ENCODE measurements at places on chromosomes 7 and 10.
A peak's percentile ranks its signal among the peaks of the same experiment; 100 is the strongest.

DNA sequence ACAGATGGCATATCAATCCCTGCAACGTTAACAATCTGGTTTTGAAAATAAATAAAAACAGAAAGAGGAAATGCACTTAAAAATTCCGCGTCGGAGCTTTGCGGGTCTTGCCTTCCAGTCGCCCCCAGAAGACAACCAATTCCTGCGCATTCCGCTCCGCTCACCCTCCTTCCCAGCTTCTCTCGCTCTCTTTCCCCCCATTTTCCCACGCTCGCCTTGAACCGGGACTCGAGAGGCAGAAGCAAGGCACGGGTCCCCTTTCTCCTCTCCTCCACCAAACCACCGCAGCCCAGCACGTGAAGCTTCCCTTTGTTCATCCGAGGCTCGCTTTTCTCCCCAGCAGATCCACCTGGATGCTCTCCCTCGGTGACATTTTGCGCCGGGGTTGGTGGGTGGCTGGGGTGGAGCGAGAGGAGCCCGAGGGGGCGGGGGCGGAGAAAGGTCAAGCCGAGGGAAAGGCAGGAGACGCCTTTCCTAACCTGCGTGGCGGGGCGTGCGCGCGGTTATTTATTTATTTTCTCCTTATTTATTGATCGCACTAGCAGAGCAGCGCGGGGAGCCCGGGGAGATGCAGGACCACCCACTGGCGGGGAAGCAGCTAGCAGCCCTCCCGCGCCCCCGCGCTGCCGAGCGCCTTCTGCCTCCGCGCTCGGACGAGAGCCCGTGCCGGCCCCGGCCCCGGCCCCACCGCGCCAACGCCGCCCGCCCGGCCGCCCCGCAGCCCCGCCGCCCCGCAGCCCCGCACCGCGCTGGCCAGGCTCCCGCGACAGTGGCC, at the start of gene KCND2:
Gene KCND2, plus strand, starts transcription at position 475 of the 775 bp plus-strand sequence.
- no peak for DNase-seq

GRCh38 chr7:151309311-151309710, 32.3 kb upstream of the NUB1 start:
- peak; percentile 32 for DNase-seq

DNA sequence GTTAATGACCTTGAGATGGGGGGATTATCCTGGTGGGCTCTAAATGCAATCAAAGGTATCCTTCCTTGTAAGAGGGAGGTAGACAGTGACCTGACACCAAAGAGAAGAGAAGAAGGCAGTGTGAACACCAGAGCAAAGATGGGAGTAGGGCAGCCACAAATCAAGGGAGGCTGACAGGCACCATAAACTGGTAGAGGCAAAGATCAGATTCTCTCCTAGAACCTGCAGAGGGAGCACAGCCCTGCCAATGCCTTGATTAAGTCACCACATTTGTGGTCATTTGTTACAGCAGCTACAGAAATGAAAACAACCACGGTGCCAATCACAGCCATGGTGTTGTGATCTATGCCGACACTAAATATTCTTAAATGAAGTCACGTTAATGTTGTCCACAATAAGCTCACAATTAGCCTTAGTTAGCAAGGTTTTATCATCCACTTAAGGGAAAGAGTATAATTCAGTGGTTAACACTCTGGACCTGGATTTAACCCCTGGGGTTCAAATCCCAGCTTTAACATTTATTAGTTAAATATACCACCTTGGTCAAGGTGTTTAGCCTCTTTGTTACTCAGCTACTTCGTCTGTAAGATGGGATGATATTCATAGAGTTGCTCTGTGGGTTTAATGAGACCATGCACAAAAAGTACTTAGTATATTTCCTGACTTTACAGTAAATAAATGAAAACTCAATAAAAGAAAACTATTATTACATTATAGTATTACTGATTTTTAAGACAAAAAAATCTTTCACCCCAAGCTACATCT, 70.8 kb downstream of the SGMS1 start:
- peak; percentile 28 for DNase-seq

DNA sequence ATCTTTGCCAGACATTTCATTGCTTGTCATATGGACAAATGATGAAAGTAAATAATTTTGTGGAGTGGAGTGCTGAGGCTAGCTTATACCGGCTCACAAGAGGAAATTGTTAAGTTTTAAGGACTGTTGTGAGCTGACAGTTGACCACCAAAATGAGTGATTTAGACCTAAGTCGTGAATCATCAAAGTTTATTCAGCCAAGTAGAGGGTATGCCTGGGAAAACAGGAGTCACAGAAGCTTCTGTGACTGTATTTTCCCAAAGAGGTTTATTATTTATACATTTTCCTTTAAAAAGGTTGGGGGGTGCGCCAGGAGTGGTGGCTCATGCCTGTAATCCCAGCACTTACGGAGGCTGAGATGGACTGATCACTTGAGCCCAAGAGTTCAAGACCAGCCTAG, 21.8 kb downstream of the MRPS24 start:
- DNase-seq = peak; percentile 28

- DNase-seq = no peak
Observed at GRCh38 chr7:151246851-151247580, 1.5 kb downstream of the SMARCD3 start.

DNA sequence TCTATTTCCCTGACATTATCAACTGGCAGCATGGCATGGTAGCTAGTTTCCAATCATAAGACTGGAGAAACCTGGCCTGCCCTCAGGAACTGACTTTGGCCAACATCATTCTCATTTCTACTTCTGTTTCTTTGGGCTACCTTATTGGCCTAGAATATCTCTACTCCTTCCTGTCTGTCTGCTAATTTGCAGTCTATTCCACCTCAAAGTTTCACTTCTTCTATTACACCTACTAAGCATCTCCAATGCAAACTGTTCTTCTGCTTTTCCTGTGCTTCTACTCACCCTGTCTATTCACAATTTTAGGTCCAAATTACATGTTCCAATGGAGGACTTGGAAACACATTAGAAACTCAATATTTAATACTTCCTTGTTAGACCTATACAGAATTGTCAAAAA, 65.6 kb downstream of the ZNF503 start:
- DNase-seq = no peak

- DNase-seq = no peak
Observed at GRCh38 chr10:114526126-114526503, 121.8 kb upstream of the AFAP1L2 start.

- peak; percentile 74 for DNase-seq
Observed at GRCh38 chr10:88525371-88526069, 57.6 kb downstream of the RNLS start.

GRCh38 chr7:93563584-93563983, 10.9 kb downstream of the CALCR start:
- DNase-seq = no peak

- no peak for DNase-seq
Observed at GRCh38 chr10:11454958-11455566, 156.4 kb downstream of the USP6NL start.

- no peak for DNase-seq
Observed at GRCh38 chr10:88091490-88092061, 228.2 kb downstream of the PTEN start.

DNA sequence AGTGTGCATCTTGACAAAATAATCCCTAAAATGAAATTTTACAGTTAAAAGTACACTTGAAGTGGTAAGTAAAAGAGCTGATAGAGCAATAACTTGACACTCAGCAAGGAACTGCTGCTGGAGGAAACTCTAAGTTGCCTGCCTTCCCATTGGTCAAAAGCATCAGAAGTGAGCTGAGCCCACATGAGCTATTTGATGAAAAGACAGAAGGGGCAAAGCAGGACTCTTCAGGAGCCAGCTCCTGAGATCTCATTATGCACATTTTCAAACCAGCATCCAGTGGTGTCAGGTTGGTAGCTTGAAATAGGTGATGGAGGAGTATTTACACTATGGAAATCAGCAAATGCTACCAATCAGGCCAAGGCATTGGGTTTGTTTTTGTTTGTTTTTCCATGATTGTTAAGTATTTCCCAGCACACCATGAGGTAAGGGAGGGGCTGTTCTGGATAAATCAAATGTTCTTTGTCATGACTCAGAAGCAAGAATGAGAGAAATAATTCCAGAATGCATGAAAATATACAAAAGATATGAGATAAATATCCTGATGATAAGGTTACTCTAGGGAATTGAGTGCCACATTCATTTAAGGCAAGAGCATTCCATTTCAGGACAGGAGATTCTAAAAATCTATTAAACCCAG, 316.6 kb downstream of the SNX13 start:
- peak; percentile 42 for DNase-seq

DNA sequence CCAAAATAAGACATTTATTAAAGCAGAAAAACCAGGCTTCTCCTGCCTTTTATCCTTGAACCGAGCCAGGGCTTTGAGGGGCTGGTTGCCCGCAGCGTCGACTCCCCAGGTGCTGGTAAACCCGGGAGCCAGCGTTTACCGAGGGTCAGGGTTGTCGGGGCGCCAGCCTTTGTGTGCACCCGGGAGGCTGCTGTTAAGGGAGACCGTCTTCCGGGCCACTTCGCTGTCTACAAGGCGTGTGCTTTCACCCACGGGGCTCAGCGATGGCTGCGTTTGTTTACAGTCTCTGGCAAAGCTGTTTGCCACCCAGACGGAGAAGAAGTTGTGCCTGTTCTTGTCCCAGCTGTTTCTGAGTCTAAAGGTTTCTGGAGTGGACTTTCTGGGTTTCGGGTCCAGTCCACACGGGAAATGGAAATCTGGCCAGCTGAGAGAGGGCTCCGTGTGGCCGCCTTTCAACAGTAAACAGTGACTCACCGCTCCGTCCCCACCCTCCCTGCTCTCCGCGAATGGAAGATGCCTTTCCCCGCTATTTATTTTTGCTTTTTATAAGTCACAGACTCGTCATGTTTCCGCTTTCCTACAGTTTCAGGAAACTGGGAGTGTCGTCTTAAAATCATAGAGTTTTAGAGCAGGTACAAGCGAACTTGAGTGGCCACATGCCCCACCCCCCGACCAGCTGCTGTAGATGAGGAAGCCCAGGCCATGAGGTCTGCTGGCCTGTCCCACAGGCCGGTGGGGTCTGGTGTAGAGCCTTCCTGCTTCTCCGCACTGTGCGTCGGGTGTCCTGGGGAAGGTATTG, 2.2 kb downstream of the MAFK start:
- DNase-seq = peak; percentile 85

- DNase-seq = no peak
Observed at GRCh38 chr7:140698477-140698876, 2.0 kb downstream of the NDUFB2 start.

DNA sequence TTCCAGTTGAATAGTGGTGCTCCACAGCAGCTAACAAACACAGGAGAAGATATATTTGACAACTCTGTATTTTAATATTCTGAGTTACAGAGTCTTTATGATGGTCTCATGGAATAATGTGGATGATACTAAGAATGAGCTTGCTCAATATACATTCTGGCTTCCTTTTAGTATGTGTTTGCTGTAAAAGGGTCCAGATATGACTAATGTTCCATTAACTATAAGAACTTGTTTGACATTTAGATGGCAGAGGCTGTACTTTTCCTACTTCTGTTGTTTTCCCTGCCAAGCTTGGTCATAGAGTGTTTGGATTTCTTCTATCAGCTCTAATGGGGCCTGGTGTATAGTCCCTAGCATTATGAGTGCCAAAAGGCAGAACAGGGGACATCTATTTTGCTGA, 61.5 kb upstream of the GPR22 start:
- no peak for DNase-seq

DNA sequence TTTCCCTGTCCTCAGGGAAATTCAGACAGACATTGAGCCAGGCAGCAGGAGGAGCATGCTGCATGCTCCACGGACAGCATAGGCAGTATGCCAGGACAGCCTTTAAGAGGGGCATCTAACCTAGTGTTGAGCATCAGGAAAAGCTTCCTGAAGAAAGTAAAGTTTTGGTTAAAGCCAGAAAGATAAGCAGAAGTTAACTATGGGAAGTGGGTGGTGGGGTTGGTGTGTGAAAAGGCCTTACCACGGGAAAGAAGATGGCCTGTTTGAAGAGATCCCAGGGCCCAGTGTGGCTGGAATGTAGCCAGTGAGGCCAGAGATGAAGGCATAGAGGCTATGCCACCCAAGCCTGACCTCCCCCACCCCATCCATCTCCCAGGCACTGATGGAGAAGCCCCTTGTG, 102.4 kb upstream of the PLXNA4 start:
- no peak for DNase-seq

- DNase-seq = peak; percentile 19
Observed at GRCh38 chr10:11610826-11611247, 613 bp downstream of the USP6NL start.

DNA sequence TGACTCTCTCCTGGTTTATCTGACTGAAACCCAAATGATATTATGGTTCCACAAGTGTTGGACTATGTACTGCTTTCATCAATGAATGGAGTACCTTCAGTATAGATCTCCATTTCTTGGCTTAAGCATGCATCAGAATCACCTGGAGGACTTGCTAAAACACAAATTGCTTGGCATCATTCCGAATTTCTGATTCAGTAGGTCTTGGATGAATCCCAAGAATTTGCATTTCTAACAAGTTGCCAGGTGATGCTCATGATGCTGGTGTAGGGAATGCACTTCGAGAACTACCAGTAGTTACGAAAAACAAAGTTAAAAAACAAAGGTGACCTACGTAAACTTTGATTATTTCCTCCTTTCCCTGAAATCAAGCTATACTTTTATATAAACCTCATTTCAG, 119.0 kb upstream of the FEZF1 start:
- no peak for DNase-seq

DNA sequence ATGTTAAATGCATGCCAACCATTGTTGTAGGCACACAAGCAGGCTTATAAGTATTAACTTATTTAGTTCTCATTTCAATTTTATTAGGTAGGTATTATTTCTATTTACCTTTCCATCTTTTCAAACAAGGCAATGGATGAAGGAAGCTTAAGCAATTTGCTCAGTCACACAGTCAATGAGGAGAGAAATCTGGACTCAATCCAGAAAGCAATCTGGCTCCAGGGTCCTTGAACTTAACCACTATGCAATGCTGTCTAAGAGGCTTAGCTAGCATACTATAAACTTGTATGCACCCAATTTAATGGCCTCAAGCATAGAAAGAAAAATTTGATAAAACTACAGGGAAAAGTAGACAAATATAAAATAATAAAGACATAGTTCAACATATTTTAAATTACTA, 88.6 kb downstream of the VWDE start:
- no peak for DNase-seq

- DNase-seq = peak; percentile 81
Observed at GRCh38 chr7:151631953-151632749, 112.5 kb upstream of the RHEB start.

GRCh38 chr7:157515342-157516041, 178.7 kb downstream of the DNAJB6 start:
- no peak for DNase-seq

DNA sequence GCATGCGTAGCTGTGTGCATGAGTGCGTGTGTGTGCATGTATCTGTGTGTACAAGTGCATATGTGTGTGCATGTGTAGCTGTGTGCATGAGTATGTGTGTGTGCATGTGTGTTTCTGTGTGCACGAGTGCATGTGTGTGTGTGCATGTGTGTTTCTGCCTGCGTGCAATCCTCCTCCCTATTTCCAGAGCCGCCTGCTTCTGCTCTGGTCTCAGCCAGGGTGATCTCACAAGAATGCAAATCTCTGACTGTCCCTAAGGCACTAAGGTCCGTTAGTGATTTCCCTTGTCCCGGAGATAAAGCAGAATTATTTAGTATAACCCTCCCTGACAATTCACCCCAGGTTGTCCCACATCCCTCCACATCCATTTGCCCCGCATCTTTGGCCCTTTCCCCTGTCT, 530.3 kb downstream of the TCERG1L start:
- no peak for DNase-seq

GRCh38 chr7:77788327-77788902, 9.8 kb downstream of the TMEM60 start:
- no peak for DNase-seq

- no peak for DNase-seq
Observed at GRCh38 chr7:137196648-137197047, 146.9 kb downstream of the PTN start.

GRCh38 chr10:100621360-100622205, 85.8 kb downstream of the HIF1AN start:
- DNase-seq = peak; percentile 7
